ENCODE measurements at places on chromosomes 5 and 9.

DNA sequence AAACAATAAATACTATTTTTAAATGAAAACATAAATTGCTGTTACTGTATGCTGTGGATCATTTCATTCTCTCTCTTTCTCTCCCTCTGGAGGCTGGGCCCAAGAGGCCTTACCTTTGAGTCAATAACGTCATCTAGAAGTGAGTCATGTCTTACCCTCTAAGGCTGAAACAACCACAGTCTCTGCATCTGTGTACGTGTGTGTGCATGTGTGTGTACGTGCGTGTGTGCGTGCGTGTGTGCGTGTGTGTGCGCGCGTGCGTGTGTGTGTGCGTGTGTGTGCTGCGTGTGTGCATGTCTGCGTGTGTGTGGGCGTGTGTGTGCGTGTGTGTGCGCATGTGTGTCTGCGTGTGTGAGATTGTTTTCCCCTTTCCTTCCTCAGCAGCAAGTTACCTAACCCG is 13.6 kb upstream of the IL17B start:
- DNase-seq, result no peak

DNA sequence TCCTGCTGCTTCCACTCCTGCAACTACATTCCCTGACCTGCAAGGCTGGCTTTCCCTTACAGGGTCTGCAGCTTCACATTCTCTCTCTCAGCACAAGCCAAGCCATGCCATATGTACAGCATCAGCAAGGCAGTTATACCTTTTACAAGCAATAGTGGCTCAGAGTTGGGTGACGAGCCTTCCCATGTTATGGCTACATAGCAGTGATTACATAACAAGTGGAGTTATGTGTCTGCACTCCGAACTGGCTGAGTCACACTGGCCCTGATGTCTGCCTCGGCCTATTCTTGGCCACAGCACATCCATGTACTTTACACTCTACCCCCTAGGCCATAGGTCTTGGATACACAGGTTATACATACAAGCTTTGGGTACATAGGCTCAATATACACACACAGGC is 52.0 kb upstream of the SNCAIP start:
- no peak for DNase-seq

DNA sequence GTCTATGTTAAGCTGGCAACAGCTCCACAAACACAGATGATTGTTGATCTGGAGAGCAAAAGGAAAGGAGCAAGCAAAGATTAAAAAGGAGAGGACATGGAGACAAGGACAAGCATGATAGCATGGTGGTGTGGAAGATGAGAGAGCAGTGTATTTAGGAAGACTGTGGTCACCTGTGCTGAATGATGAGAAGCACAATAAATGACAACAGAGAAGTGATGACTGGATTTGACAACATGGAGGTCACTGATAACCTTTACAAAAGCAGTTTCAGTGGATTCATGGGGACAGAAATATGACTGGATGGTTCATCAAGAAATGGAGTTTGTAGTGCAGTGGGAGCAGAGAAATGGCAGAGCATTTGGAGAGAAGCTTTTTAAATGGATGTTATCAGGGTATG is 20.2 kb downstream of the TTC33 start:
- DNase-seq, result no peak

DNA sequence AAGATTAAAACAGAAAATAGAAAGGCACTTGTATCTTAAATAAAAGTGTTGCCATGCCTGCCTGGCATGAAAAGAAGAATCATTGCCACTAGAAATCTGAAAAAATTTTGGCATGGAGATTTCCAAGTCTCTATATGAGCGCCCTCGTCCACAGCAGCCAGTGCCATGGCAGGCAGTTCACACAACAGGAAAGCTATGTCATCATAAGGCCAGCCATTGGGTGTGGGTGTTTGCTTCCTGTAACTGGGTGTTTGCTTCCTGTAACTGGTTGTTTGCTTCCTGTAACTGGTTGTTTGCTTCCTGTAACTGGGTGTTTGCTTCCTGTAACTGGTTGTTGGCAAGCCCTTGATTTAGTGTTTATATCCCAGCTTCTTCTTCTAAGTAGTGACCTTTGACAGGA is 446.7 kb downstream of the IRX1 start:
- DNase-seq, result no peak

DNA sequence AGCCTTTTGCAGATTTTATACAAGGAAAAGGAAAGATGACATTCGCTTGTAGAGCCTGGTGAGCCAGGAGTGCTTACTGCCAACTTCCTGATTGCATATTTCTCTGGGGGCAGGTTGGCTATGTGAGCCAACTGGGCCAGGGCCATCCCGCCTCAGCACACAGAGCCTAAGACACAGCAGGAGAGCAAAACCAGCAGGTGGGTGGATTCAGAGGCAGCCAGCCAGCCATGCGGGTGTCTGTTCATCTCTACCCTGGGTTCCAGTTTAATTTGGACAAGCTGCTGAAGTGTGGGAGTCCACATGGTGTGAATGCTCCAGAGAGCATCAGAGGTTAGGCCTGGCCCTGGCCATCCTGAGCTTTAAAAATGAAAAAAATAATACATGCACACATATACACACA is 291.4 kb downstream of the ARHGEF28 start:
- DNase-seq, result no peak

DNA sequence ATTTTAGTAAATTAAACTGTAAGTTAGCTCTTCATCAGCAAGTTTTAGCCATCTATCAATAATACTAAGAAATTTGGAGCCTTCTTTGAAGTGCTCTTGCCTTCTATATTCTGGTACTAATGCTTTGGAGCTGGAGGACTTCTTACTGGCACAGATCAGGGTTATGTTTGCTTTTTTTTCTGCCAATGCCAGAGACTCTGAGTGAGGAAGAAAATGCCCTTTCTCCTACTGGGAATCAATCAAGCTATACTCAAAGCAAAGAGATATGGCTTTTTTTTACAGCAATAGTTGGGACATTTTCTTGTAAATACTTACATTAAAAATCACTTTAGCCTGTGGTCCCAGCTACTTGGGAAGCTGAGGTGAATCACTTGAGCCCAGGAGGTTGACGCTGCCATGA is 4.3 kb downstream of the HSDL2 start:
- no peak for DNase-seq

GRCh38 chr9:6128030-6128429 is 87.6 kb upstream of the IL33 start:
- no peak for DNase-seq

GRCh38 chr5:141342773-141343172 is 856 bp upstream of the PCDHGA3 start:
- no peak for DNase-seq

- no peak for DNase-seq
These were observed 148.4 kb downstream of the C5orf15 start for GRCh38 chr5:133819977-133820471.

DNA sequence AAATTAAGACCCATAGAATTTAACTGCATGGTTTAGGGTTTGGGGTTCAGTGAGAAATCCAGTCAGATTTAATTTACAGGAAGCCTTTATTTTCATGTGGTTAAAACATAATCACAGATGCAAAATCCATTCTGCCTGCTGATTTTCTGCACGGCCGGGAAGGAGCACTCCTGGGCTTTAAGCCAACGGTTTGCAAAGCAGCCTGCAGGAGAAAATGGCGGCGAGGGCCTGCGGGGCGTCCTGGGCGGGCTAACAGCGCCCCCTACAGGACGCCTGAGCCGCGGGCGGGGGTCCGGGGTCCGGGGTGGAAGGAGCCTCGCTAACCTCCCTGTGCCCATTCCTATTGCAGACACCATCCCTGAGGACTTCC is 47.6 kb downstream of the THBS4 start:
- DNase-seq, result no peak

- no peak for DNase-seq
These were observed 11.2 kb downstream of the ANKS6 start for GRCh38 chr9:98784831-98785806.

DNA sequence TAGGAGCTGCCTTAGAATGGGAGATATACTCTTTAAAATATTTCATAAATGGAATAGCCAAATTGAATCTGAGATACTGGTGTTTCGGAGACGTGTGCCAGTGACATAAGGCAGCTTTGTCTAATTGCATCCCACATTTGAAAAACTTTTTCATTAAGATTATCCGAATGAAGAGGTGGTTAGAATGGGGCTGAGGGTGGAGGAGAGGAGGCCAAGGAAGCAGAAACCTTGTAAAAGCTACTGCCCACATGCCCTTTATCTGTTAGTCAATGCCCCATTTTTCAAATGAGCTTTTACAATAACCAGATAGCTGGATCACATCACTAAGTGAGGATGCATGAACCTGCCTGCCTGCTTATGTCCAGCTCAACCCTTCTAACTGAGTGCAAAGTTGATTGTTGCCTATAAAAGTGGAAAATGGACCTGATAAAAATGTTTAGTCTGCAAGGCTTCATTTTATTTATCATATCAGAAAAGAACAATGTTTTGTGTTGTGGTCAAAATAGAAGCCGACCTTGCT is 34.8 kb downstream of the SNX24 start:
- DNase-seq, result no peak

GRCh38 chr9:93204470-93205043 is 20.6 kb downstream of the WNK2 start:
- no peak for DNase-seq

GRCh38 chr5:74493411-74493810 is 147.1 kb downstream of the ENC1 start:
- DNase-seq, result no peak

GRCh38 chr9:118637681-118638080 is 731.6 kb downstream of the BRINP1 start:
- DNase-seq, result no peak

- DNase-seq, result no peak
These were observed 75.0 kb downstream of the HMHB1 start for GRCh38 chr5:143886651-143887638.

DNA sequence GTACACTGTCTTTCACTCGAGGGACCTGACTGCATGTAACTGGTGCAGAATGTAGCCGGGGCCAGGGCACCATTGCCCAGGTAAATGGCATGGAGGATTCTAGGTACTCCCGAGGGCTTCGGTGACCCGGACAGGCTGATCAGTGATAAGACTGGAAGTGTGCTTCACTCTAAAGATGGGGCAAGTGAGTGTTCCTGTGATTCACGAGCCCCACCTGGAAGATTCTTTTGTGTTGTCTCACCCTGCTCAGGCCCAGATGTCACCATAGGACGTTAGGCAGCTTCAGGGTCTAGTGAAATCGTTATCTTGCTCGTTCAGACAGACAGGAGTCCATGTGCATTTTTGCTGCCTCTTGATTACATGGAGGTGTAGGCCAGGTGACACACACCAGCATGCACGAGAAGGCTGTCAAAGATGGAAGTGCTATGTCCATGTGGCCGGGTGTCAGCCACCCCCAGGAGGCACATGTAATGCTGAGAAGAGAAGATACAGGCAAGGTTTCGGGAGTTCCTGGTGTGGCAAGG is 73.9 kb downstream of the WNK2 start:
- no peak for DNase-seq
